ENCODE measurements at places on chromosomes 13 and 19. TPM values are rescaled to one million over a fixed set of nuclear protein-coding genes. Genes with fewer than 3 reads are reported as not detected.

- DNase-seq: peak; percentile 95
These were observed 15.2 kb upstream of the MYO1F start for GRCh38 chr19:8592231-8593009.

NKPD1 gene
- 4.2 TPM for total RNA-seq

CYP2A6 gene
- not detected for total RNA-seq

PGLYRP1 gene
- total RNA-seq: 5.3 TPM

DNA sequence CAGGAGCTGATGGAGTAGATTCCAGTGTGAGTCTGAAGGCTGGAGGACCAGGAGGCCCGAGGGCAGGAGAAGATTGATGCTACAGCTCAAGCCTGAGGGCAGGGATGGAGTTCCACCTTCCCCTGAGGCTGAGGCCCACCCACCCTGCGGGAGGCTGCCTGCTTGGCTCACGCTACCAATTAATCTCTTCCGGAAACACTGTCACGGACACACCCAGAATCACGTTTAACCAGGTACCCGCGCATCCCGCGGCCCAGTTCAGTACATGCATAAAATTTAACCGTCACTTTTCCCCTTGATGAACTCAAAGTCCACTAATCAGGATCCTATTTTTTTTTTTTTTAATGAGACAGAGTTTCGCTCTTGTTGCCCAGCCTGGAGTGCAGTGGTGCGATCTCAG lies 5.2 kb upstream of the ZNF628 start:
- no peak for DNase-seq

DNA sequence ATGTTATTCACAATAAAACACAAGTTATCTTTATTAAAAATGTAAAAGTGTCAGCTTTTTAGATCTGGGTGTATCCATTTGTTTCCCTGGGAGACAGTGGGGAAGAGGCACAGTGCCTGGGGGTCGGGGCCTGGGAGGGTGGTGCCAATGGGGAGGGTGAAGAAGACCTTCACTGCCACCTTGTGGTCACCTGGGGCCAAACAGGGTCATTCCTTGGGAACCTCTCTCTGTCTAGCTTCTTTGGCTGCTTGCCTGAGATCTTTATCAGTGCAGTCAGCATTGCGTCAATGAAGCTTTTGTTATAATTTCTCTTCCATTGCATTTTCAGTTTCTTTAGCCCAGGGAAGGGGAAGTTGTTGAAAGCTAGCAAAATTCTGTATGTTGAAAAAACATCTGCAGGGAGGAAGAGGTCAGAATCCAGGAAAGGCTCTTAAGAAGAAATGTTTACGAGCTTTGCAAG lies 39.1 kb downstream of the PCDH8 start:
- DNase-seq: no peak

DNA sequence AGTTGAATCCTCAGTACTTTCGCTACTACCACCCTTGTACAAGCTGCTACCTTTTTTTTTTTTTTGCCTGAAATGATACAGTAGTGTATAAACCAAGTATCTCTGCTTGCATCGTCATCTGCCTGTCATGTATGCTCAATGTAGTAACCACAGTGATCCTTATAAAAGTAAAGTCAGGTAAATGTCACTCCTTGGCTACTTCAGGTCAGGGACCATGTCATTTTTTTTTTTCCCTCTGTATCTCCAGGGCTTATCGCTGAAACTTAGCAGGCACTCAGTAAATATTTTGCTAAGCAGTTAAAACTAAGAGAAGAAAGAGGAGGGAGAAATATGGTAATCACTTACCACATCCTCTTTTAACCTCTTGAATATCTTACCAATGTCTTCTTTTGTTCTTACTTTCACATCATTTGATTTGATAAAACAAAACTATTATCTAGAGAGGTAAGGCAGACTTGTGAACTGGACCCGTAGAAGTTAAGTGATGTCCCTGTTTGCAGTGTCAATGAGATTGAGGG lies 96.8 kb upstream of the KLF12 start:
- DNase-seq: no peak

FAM83E gene
- 2.0 TPM for total RNA-seq

PLK5 gene
- total RNA-seq: 0.10 TPM

DNA sequence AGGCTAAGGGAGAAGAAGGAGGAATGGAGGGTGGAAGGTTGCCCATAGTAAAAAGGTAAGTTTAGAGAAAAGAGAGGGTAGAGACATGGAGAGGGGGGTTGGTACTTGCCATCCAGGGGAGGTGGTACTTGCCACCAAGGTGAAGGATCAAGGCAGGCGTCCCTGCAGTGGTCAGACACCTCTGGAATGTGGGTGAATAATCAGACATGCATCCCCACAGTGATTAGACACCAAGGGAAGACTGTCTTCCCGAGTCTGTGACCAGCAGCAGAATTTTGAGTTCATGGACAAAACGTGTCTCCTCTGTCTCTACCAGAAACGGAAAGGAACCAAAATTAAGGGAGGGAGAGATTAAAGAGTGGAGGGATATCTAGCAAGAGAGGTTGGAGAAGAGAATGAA lies 27.1 kb upstream of the IGFL1 start:
- no peak for DNase-seq

DNA sequence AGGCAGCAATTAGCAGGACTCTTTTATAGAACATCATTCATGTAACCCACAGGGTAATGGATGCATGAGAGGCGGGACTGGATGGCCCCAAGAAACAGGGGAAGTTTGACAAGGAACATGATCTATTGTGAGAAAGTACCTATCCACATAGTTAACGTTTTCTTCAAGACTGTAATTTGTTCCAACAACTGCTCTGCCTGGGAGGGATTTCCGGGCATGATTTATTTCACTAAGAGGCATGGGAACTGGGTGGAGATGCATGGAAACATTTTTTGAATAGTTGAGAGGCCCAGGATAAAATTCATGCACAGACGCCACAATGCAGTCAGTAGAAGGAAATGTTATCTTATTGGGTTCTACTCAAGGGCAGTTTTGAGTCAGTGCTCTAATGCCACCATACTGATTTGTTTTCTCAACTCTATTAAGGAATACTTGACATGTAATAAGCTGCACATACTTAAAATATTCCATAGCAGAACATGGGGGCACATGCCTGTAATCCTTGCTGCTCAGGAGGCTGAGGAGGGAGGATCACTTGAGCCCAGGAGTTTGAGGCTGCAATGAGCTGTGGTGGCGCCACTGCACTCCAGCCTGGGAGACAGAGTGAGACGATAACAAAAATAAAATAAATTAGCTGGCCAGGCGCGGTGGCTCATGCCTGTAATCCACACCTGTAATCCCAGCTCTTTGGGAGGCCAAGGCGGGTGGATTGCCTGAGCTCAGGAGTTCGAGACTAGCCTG lies 9.9 kb upstream of the ATG4D start:
- peak; percentile 36 for DNase-seq

DNA sequence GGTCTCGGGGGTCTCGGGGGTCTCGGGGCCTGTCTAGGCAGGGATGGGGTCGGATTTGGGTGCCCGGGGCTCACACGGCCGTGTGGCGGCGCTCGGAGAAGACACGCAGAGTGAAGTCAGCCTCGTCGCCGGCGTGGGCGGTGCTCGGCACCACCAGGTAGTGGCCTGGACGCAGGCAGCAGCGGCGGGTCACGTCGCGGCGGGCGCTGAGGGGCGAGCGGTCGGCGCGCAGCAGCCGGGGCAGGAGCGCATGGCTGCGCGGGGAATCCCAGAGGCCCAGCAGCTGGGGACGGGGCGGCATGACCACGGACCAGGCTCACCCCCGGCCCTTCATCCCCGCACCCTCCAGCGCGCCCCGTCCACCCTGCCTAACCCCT lies 8.2 kb downstream of the CAPN12 start:
- no peak for DNase-seq

GRCh38 chr19:50322234-50322633 lies 6.9 kb downstream of the KCNC3 start:
- DNase-seq: no peak

KCNC3 gene
- 0.59 TPM for total RNA-seq

- no peak for DNase-seq
These were observed 314.1 kb downstream of the FOXO1 start for GRCh38 chr13:40352380-40352778.

DNA sequence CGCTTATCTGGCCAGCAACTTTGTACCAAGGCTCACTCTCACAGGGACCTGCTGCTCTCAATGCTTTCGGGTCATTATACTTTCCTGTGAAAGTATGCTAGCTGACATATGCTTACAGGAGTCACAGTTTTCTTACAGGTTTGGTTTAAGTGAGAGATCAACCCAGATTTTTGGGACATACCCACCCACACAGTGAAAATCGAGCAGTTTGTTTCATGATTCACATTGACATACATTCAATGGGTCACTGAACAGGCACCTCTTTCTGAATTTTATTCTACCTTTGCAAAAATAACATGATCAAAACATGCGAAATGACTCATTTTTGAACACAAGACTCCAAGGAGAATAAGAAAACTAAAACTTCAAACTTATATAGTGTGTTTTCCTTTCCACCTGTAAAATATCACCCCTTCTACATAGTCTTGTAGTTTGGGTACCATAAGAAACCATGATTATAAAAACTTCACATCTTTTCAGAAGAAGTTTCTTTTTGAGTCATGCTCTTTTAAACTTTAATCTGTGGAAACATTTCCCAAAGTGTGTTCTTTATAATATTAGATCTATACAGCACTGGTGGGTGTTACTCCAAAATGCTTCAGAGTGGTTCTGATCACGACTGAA lies 44.3 kb upstream of the TEX29 start:
- no peak for DNase-seq

DNA sequence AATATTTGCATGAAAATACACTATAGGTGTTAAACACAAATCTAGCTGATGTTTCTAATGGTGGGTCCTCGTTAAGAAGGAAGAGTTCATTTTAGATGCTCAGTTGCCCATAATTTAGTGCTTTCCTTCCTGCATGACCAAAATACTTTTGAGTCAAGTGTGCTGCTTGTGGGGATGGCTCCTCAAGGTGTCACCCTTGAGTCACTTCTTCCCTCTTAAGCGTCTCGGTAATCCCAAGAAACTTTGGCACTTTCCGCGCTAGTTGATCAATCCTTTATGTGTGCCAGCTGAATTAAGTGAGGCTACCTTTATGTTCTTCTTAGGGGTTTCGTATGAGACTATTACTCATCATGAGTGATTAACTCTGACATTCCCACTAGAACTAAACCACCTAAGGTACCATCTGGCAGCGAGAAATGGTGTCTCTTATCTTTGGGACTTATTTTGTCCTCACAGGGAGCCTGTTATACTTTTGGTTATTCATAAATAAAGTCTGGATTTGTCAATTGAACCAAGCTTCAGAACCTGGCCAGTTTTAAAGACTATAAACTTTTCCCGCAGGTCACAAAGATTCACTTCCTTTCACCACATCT lies 106.8 kb downstream of the NHLRC3 start:
- DNase-seq: peak; percentile 71

DNA sequence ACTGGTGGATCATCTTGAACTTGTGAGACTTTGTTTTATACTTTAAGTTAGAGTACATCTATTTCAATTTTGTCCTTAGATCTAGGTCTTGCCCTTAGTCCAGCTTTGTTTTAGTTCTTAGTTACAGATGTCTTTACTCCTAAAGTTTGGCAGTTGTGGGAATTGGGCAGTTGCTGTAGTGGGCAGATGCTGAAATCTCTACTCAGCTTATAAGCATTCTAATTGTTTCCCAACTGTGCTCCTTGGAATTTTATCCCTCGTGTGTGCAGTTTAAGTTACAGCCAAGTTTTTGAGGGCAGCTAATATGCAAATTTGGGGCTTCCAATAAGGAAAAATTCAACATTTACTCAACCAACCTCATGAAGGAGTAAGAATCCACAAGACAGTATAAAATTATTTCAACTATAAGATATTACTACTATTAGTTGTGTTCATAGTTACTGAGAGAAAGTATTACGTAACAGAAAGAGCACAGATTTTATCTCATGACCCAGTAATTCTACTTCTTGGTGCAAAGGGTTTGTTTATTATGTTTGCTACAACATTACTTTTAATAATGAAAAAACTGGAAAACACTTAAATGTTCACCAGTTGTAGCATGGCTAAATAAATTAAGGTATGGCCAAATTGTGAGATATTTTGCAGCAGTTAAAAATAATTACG lies 32.9 kb downstream of the CCDC122 start:
- DNase-seq: no peak

PPM1N gene
- 1.7 TPM for total RNA-seq

DNA sequence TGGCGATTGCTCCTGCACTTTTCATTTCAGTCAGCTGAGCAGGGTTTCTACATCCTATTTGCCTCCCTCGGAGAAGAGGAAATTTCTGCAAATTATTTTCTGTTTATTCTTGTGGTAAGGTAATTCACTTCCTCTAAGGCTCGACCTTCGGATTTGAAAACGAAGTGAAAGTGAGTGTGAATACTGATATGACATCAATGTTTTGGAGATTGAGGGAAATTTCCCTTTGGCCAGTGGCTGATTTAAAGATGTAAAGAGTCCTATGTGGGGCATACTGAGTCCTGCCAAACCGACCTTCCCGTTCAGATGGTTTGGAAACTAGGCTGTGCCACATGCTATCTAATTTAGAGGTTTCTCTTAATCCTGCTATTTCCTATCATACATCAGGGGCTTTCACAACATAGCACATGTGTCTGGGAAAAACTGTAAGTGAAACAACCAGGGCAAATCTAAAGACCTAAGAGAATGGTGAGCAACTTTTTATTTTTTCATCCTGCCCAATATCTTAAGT lies 112.3 kb downstream of the POSTN start:
- DNase-seq: peak; percentile 48

DNA sequence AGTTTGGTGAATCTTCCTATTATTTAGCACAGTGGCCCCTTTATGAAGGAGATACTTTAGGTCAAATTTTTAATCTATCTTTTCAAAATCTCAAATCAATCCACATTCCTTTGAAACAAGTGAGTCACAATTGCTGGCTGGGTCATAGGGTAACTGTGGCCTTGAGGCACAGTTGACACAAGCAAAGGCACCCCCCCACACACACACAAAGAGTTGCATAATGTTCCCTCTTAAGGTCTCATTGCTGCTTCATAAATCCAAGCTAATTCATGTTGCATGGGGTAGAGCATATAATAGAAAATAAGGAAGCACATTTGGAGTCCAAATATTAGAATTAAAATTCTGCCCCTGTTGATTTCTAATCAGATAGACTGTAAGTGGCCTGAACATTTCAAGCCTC lies 171.5 kb downstream of the DLEU7 start:
- DNase-seq: no peak

DNA sequence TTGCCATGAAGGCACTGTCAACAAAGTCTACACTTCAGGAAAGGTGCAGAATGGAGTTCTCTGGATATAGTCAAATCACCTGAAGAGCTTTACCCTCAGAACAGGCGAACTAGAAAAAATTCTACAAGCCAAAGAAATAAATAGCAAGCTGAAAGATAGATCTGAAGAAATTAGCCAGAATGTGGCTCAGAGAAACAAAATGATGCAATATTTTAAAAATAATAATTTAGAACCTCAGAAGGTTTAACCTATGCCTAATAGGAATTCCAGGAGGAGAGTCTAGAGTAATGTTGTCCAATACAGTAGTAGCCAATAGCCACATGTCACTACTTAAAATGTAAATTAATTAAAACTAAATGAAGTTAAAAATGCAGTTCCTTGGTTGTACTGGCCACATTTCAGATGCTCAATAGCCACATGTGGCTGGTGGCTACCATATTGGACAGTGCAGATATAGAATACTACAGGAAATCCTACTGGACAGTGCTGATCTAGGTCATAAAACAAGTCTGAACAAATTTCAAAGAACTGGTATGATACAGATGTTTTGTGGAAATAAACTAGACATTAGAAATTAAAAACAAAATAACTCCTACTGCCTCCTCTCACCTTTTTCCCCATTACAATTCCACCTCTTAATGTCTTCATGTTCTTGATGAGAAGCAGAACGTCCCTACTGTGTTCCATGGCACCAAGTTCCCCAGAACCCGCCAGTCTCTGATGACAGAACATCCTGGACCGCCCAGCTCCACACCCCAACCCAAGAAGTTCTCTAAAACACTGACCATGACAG lies 679 bp upstream of the CDADC1 start:
- DNase-seq: peak; percentile 47

- DNase-seq: no peak
These were observed 4.2 kb downstream of the SULT2B1 start for GRCh38 chr19:48556163-48556562.

All from skin of body (tissue), 3 donors.